Fibroblast of pulmonary artery (primary cell): ENCODE measurements at places on chromosomes 7 and 10.

- no peak for DNase-seq
Observed at GRCh38 chr10:91038971-91039370, 118.1 kb upstream of the ANKRD1 start.

DNA sequence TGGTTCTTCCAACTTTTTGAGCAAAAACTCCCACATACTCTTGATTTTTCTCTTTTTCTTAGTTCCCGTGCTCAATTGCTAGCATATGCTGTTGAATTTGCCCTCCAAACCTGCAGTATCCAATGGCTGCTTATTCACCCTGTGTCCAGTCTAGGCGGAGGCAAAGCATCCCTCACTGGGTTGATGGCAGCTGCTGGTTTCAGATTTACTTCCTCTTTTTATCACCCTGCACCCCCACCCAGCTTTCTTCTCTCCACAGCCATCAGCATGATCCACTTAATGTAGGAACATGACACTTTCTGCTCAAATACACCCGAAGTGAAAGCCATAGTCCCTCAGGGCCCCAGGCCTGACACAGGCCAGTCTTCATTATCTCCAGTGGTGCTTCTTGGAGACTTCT lies 87.6 kb upstream of the ADARB2 start:
- no peak for DNase-seq

DNA sequence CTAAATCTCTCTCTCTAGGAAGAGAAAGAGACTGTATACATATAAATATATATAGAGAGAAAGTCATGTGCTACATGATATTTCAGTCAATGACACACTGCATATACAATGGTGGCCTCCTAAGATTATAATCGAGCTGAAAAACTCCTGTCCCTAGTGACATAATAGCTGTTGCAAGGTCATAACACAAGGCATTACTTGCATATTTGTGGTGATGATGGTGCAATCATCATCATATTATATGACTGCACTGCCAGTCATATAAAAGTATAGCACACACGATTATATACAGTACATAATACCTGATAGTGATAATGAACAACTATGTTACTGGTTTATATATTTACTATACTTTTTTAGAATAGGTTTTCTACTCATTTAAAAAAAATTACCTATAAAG lies 316.7 kb downstream of the FGFR2 start:
- DNase-seq = no peak

DNA sequence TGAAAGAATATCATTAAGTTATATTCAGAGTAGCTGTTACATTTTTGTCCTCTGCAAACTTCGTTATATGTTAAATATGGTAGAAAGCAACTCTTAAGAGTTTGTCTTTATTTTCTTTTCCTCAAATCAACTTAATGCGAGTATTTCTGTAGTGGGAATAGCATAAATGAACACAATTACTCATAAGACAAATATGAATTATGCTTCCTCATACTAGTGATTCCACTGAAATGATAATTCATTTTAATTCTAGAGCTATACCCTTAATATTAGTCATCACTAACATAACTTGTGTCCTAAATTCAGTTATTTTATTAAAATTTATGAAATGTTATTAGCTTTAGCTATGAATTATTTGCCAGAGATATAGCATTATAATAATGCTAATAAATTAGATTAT lies 820.6 kb upstream of the KCND2 start:
- peak; percentile 1 for DNase-seq

GRCh38 chr7:53476566-53476965 lies 441.1 kb downstream of the POM121L12 start:
- no peak for DNase-seq

- DNase-seq = no peak
Observed at GRCh38 chr7:77335581-77335980, 80.6 kb downstream of the GSAP start.

DNA sequence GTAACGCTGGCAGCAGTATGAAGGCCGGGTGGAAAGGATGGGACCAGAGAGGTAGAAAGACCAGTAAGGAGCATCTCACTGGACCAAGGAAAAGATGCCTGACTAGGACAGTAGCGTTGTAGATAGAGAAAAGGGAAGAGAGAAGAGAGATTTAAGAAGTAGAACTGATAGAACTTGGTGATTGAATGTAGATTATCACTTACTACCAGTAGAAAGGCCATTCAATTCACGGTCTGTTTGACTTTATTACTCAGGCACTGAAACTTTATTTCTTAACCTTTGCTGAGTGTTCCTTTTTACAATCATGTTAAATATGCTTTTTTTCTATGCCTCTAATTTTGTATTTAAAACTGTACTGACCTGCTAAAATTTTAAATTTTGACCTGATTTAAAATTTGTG lies 12.2 kb downstream of the MCU start:
- DNase-seq = no peak

- DNase-seq = no peak
Observed at GRCh38 chr10:35228058-35228457, 101.4 kb downstream of the CREM start.

DNA sequence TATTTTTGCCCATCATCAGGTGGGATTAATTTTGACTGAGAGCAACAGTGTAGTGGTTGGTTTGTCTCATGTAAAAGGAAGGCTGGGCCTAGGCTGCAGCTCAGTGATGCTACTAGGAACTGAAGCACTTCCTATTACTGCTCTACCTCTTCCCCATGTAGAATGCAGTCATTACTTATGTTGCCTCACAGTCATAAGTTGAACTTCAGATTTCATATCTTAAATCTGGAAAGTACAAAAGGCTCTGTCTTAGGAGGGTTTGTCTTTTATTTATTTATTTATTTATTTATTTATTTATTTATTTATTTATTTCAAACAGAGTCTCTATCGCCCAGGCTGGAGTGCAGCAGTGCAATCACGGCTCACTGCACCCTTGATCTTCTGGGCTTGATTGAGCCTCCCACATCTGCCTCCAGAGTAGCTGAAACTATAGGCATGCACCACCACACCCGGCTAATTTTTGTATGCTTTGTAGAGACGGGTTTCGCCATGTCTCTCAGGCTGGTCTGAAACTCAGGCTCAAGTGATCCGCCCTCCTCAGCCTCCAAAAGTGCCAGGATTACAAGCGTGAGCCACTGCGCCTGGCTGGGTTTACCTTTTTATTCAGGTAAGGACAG lies 721.7 kb upstream of the GALNT17 start:
- no peak for DNase-seq

DNA sequence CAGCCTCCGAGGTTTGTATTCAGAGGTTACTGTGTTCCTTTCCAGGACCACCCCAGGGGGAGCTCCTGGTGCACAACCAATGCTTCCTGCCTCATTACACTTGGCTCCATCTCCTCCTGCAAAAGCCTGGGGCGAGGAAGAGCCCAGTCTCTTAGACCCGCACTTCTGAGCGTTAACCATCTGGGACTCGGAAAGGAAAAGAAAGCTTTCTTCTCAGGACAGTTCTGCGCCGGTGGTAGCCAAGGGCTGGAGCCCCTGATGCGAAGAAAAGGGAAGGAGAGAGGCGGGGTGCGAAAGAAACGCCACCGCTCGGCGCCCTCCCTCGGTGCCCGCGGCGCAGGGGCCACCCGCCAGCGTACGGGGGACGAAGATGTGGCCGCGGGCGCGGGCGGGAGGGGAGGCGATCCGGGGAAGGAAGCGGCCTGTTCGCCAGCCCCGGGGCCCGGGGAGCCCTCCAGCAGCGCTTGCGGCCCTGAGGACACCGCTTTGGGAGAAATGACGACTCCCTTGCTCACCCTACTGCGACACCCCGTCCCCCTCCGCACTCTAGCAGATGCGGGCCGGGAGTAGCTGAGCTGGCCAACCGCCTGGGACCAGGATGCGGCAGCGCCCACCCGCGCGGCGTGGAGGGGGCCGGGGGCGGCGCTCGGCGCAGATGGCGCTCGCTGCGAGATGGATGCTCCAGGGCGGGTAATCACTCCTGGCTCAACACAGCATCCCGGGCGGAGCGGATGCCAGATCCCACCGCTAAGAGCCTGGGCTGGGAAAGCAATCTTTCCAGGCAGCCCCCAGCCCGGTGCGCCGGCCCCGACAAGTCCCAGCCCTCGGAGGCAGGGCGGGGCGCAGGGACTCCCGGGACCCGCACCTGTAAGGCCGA lies 1.3 kb downstream of the NRCAM start:
- DNase-seq = peak; percentile 56

GRCh38 chr10:58109731-58110130 lies 158.0 kb downstream of the IPMK start:
- DNase-seq = no peak

DNA sequence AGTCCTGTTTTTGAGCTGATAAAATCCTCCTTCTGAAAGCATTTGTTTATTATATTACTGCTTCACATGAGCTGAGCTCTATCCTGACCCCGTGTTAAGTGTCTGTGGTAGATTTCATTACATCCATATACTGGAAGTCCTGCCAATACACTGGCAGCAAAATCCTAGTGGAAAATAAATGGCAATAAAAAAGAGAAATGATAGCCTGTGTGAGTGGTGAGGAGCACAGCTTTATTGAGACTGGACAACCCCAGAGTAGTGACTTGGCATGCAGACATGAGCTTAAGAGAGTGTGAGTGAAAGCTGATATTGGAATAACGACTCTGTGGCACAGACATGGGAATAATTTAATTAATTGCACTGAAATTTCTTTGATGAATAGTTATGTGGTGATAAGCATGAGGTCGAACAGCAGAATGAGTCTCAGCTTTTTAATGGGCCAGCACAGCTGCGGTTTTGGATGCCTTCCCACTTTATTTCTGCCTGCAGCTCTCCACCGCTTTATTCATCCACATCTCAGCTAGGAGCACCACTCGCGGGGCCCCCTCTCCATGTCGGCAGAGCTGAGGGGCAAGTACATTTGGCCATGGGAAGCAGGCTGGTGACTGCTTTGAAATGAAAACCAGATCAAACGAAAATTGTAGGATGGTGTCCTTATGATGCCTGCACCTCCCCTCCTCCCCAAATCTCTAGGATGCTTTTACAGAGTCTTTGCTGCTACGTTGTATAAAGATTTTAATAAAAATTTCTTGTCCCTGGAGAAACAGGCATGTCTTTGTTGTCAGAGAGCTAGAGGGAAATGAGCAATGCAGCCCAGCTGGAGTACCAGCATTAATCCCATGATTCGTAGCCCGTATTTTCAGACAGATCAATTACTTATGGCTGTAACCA lies 494.3 kb downstream of the AUTS2 start:
- DNase-seq = peak; percentile 25

DNA sequence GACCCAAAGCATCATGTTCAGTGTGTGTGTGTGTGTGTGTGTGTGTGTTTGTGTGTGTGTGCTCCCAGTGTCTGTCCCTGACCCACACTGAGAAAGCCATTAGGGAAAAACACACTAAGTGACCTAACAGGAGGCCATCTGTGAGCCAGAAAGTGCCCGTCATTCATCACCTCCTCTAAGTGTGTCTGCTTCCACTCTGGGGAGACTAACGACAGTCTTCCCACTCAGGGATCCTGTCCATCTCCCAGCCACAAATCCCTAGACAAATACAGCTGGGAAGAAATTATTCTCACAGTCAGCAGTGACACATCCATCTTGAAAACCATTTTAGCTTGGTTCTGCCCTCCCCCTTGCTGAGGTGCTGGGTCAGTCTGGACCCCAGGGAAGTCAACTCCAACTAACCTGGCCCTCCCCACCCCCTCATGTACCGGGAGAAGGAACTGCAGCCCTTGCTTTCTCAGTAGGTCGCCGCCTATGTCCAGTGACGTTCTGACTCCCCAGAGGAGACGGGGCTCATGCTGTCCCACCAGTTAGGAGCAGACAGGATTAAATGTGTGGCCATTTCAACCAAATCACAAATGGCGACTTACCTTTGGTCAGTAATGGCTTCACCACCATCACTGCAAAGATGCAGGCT lies 296.5 kb upstream of the ZNF32 start:
- no peak for DNase-seq

DNA sequence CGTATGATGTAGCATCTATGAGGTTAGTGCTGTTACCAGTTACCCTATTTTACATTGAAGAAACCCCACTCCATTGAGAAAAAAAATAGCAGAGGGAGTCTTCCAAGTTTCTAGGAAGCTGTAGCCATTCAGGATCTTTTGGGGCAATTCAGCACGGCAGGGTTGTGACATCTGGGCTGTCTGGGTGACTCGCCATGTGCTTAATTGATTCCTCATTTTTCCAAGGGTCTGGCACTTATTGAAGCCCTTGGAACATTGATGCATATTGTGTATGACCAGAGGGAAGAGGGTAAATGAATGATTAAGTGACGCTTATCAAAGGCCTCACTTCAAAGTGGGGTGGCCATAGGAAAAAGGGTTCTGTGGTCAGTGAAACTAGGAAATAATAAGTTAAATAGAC lies 248.7 kb downstream of the ARHGAP12 start:
- no peak for DNase-seq

GRCh38 chr7:102925976-102926782 lies 13.4 kb downstream of the LRRC17 start:
- peak; percentile 16 for DNase-seq

GRCh38 chr10:12633776-12634620 lies 284.7 kb downstream of the CAMK1D start:
- no peak for DNase-seq

DNA sequence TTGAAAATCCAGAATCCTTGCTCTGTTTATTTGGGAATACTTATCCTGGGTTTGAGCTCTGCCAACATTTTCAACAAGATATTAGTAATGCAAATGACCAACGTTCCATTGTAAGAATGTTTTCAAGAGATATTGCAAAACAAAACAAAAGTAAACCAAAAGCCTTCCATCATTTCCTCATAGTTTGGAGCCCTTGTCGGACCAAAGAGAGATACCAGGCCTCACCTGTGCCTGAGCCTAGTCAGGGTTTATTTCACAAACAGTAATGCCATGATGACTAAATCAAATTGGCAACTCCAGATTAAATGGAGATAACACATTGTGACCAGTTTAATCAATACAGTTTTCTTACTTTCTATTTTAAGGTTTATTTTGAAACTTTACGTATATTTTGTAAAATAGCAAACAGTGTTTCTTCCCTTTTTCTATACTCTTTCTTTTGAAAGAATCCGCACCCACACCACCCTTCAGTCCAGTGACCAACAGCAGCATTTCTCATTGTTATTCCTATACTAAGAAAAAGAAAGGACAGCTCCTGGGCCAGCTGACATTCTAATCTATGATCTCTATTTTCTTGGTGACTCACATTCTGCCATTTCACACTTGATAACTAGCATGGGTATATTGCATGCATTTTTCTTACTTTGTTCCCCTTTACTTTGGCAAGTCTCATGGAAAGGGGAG lies 168.5 kb upstream of the MEOX2 start:
- peak; percentile 25 for DNase-seq

GRCh38 chr10:7545261-7545660 lies 121.5 kb downstream of the ITIH5 start:
- peak; percentile 36 for DNase-seq

DNA sequence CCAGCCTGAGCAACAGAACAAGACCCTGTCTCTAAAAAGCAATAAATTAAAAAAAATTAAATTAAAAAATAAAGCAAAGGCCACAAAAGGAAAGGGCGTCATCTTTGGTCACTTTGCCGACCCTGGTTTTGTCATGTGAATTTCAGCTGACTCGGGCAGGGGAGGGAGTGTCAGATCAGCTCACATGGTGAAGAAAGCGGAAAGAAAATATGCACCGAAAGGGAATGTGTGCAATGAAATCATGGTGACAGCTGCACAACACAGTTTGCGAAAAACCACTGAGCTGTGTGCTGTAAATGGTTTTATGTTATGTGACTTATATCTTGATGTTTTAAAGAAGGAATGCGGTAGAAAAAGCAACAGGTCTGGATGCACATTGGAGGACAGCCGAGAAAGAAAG lies 39.8 kb downstream of the RCC1L start:
- DNase-seq = no peak
